Activated naive CD8-positive, alpha-beta T cell treated with anti-CD3 and anti-CD28 coated beads, Interleukin-2, amount 50 U/mL, for 24 hours (primary cell): ENCODE measurements at places on chromosomes 7 and 10.

DNA sequence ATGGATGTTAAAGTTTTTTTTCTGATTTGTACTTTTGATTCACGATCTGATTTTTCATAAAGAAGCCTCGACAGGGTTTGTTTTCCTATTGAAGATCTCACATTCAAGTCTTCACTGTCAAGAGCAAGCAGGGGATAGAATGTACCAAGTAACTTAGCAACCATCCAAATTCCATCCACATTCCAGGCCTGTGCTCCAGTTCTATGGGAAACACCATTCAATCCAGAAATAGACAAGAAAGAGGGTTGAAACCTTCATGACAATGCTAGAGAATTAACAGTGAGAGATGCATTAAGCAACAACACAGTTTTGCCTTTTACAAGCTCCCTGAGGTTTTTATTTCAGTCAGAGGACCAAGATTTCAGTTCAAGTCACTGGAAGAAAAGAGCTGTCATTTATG lies 300.2 kb downstream of the NEBL start:
- DNase-seq: no peak

DNA sequence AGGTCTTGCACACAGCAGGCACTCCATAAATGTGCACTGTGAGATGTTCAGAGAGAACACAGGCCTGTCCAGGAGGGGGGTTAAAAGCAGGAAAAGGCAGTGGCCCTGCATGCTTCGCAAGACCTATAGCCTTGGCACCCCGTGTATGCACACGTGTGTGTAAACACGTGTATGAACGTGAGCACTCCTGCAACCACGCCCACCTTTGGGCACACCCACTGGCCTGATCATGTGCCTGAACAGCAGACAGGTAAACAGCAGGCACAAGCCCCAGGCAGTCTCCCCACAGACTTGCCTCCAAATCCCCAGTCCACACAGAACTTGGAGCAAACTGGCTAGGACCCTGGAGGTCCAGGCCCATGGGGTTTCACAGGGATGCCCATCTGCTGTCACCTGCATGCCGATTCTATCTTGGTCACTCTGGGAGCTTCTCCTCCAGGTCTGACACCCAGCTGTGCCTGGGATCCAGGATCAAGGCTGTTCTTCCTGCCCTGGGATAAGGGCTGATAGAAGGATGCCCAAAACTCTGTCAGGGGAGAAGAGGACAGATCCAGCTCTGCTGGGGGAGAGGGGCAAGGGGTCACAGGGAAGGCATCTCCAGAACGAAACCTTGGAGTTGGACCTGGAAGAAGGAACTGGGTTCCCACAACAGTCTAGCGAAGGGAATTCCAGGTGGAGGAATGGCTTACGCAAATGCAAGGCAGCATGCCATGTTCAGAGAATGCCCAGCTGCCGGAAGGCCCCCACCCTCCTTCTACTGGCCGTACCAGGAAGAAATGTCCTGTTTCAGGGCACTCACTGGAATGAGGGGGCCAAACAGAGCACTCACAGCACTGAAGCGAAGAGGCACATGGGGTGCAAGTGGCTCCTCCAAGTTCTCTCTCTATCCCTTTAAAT lies 14.3 kb upstream of the ZMIZ1 start:
- DNase-seq: no peak

GRCh38 chr7:84009051-84009450 lies 185.5 kb downstream of the SEMA3A start:
- DNase-seq: no peak

GRCh38 chr10:29343607-29344038 lies 54.8 kb downstream of the LYZL1 start:
- DNase-seq: no peak

- DNase-seq: no peak
These were observed 54.9 kb downstream of the ZRANB1 start for GRCh38 chr10:124996854-124997215.
